ENCODE measurements at places on chromosomes 7 and 10. TPM values are rescaled to one million over a fixed set of nuclear protein-coding genes. Genes with fewer than 3 reads are reported as not detected.

TMEM130 gene
- total RNA-seq: not detected

GRCh38 chr10:1932692-1933094, 195.4 kb upstream of the ADARB2 start:
- H3K27ac ChIP-seq: no peak overlapping the region
- H3K4me3 ChIP-seq: no peak overlapping the region
- peaks cover 12% of the 10 kb centered on the region for H3K27me3 ChIP-seq
- no peaks in the 10 kb centered on the region for H3K4me1 ChIP-seq
- no peak for DNase-seq

- no peak overlapping the region for H3K4me3 ChIP-seq
- peaks cover 52% of the 10 kb centered on the region for H3K4me1 ChIP-seq
- H3K27me3 ChIP-seq: no peaks in the 10 kb centered on the region
- no peak overlapping the region for H3K27ac ChIP-seq
- no peak for DNase-seq
Observed at GRCh38 chr7:7146837-7147236, 35.5 kb upstream of the C1GALT1 start.

- no peak overlapping the region for H3K4me3 ChIP-seq
- H3K4me1 ChIP-seq: peaks cover 21% of the 10 kb centered on the region
- no peak for DNase-seq
- H3K36me3 ChIP-seq: peaks cover 1% of the 10 kb centered on the region
- no peaks in the 10 kb centered on the region for H3K27me3 ChIP-seq
- no peak overlapping the region for H3K27ac ChIP-seq
Observed at GRCh38 chr7:101934618-101935017, 117.2 kb downstream of the CUX1 start.

- H3K4me3 ChIP-seq: no peak overlapping the region
- H3K4me1 ChIP-seq: peaks cover 53% of the 10 kb centered on the region
- no peaks in the 10 kb centered on the region for H3K36me3 ChIP-seq
- no peak for DNase-seq
- no peaks in the 10 kb centered on the region for H3K27me3 ChIP-seq
- no peak overlapping the region for H3K27ac ChIP-seq
Observed at GRCh38 chr10:96906864-96907263, 74.8 kb downstream of the LCOR start.

- DNase-seq: no peak
- no peak overlapping the region for H3K27ac ChIP-seq
- H3K36me3 ChIP-seq: peaks cover 19% of the 10 kb centered on the region
Observed at GRCh38 chr7:2542011-2542915, 13.1 kb downstream of the BRAT1 start.

- no peak overlapping the region for H3K27ac ChIP-seq
- no peaks in the 10 kb centered on the region for H3K36me3 ChIP-seq
- no peak for DNase-seq
- no peak overlapping the region for H3K4me3 ChIP-seq
- H3K27me3 ChIP-seq: no peaks in the 10 kb centered on the region
- H3K4me1 ChIP-seq: peaks cover 30% of the 10 kb centered on the region
Observed at GRCh38 chr7:73844131-73844547, 1.8 kb upstream of the METTL27 start.

AOAH gene
- not detected for total RNA-seq

DNA sequence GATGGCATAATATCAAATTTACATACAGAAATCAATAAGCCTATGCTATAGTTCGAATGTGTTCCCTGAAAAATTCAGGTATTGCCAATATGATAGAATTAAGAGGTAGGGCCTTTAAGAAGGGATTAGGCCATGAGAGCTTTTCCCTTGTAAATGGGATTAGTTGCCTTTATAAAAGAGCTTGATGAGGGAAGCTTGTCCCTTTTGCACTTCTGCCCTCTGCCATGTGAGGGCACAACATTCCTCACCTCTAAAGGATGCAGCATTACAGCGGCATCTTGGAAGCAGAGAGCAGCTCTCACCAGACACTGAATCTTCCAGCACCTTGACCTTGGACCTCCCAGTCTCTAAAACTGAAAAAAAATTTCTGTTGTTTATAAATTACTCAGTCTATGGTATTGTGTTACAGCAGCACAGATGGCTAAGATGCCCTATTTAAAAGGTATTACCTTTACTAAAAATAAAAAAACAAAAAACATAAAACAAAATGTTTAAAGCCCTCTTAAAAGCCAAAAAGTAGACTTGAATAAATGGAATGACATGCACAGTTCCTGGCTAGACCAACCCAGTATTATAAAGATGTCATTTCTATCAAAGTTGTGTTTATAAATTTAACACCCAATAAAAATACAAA, 909.6 kb downstream of the REEP3 start:
- DNase-seq: peak; percentile 5
- H3K4me1 ChIP-seq: no peaks in the 10 kb centered on the region
- no peak overlapping the region for H3K27ac ChIP-seq
- H3K27me3 ChIP-seq: no peaks in the 10 kb centered on the region
- no peak overlapping the region for H3K4me3 ChIP-seq
- H3K36me3 ChIP-seq: no peaks in the 10 kb centered on the region

GRCh38 chr10:10500937-10501336, 516.7 kb upstream of the CELF2 start:
- no peaks in the 10 kb centered on the region for H3K36me3 ChIP-seq
- no peaks in the 10 kb centered on the region for H3K4me1 ChIP-seq
- no peak for DNase-seq
- no peaks in the 10 kb centered on the region for H3K27me3 ChIP-seq

PDE6C gene
- total RNA-seq: 0.64 TPM

ITGB8 gene
- total RNA-seq: not detected

TDRD1 gene
- not detected for total RNA-seq

GRCh38 chr10:114294549-114294948, 55.5 kb downstream of the VWA2 start:
- no peak overlapping the region for H3K4me3 ChIP-seq
- H3K27ac ChIP-seq: no peak overlapping the region
- no peaks in the 10 kb centered on the region for H3K27me3 ChIP-seq
- no peaks in the 10 kb centered on the region for H3K36me3 ChIP-seq
- no peak for DNase-seq

DNA sequence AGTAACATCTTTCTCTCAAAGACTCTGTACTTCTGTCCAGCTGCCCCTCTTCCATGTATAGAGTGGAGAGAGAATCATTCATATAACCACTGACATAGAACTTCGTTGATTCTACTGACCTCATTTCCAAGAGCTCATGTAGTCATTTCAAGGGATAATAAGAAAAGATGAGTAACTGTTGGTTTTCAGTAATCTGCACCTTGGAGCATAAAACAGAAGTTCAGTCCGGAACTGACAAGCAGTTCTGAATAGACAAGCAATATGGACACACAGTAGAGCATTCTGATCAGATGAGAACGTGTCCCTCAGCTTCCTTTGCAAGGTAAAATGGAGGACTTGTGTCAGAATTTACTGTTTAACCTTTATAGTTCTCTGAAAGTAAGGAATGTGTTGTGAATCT, 847.1 kb downstream of the REEP3 start:
- H3K4me1 ChIP-seq: peaks cover 38% of the 10 kb centered on the region
- H3K27ac ChIP-seq: no peak overlapping the region
- H3K4me3 ChIP-seq: no peak overlapping the region
- DNase-seq: peak; percentile 1
- H3K27me3 ChIP-seq: no peaks in the 10 kb centered on the region

SPDYE11 gene
- total RNA-seq: not detected

DNA sequence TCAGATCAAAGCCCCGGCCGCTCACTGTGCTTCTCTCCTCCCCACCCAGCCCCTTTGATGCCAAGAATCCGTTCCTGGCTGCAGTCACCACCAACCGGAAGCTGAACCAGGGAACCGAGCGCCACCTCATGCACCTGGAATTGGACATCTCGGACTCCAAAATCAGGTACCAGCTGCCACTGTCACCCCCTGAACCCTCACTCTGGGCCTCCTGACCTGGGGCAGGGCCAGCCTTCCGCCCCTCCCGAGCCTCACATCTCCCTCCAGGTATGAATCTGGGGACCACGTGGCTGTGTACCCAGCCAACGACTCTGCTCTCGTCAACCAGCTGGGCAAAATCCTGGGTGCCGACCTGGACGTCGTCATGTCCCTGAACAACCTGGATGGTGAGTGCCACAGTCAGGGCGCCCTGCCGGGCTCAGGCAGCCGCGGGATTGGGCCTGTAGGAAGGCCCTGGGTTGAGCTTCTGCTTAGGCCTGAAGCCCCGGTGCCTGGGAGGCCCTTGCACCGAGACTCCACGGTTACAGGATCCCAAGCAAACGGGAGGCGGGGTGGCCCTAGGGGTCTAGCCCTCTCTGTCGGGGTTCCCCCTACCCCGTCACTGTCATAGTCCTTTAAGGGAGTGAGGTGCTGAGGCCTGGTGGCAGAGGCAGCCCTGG, 10.8 kb downstream of the TMEM120A start:
- no peaks in the 10 kb centered on the region for H3K27me3 ChIP-seq
- no peak overlapping the region for H3K27ac ChIP-seq
- H3K4me1 ChIP-seq: no peaks in the 10 kb centered on the region
- no peak overlapping the region for H3K4me3 ChIP-seq
- DNase-seq: no peak

GRCh38 chr10:119005362-119006043, 24.0 kb upstream of the NANOS1 start:
- H3K27ac ChIP-seq: no peak overlapping the region
- no peaks in the 10 kb centered on the region for H3K36me3 ChIP-seq
- peaks cover 18% of the 10 kb centered on the region for H3K27me3 ChIP-seq
- peaks cover 27% of the 10 kb centered on the region for H3K4me1 ChIP-seq
- DNase-seq: no peak
- no peak overlapping the region for H3K4me3 ChIP-seq

LLCFC1 gene
- not detected for total RNA-seq

DNA sequence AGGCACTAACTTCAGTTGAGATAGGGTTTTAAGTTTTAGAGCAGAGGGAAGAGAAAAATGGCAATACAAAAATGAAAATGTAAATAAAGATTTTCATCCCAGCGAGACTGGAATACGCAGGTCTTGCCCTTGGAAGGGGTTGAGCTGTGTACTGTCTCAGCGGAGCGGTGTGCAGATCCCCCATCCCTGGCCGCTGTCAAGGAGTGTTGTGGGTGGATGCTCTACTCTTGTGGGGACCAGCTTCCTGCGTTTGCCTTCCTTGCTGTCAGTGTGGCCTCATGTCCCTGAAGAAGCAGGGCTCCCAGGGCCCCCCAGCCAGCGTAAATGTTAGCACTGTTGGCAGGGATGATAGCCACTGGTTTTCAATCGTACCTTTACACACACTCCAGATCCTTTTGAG, 249.7 kb upstream of the PITRM1 start:
- H3K27me3 ChIP-seq: peaks cover 43% of the 10 kb centered on the region
- DNase-seq: no peak
- no peak overlapping the region for H3K27ac ChIP-seq
- H3K36me3 ChIP-seq: no peaks in the 10 kb centered on the region
- no peak overlapping the region for H3K4me3 ChIP-seq

FFAR4 gene
- total RNA-seq: not detected

EXOC6 gene
- total RNA-seq: 48.7 TPM

GRCh38 chr10:46559231-46559671, 2.8 kb upstream of the GPRIN2 start:
- peaks cover 7% of the 10 kb centered on the region for H3K27me3 ChIP-seq
- peaks cover 14% of the 10 kb centered on the region for H3K4me1 ChIP-seq
- no peaks in the 10 kb centered on the region for H3K36me3 ChIP-seq
- no peak overlapping the region for H3K27ac ChIP-seq
- no peak overlapping the region for H3K4me3 ChIP-seq
- no peak for DNase-seq

DNA sequence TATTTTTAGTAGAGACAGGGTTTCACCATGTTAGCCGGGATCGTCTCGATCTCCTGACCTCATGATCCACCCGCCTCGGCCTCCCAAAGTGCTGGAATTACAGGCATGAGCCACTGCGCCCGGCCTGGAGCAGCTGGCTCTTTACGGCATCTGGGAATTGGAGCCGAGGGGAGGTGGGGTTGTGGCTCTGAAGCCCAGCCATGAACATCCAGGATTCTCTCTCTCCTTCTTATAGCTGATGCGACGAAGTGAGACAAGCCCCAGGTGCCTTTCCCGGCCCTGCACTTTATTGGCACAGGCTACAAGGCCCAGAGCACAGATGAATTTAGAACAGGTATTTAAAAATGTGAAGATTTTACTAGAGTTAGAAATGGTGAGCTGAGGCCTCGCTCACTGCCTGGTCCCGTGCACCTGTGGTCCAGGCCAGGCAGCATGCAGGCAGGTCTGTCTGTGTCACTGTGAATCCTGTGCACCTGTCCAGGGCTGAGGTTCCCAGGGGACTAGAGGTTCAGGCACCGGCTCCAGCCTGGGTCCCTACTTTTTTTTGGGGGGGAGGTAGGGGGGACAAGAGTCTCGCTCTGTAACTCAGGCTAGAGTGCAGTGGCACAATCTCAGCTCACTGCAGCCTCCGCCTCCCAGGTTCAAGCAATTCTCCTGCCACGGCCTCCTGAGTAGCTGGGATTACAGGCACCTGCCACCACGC, 379.7 kb upstream of the FOXK1 start:
- no peaks in the 10 kb centered on the region for H3K36me3 ChIP-seq
- H3K27me3 ChIP-seq: peaks cover 17% of the 10 kb centered on the region
- H3K4me1 ChIP-seq: no peaks in the 10 kb centered on the region
- no peak overlapping the region for H3K27ac ChIP-seq

GRCh38 chr7:2492038-2492437, 15.8 kb upstream of the GRIFIN start:
- no peak overlapping the region for H3K27ac ChIP-seq
- no peaks in the 10 kb centered on the region for H3K4me1 ChIP-seq

SORBS1 gene
- total RNA-seq: 16.8 TPM

DNA sequence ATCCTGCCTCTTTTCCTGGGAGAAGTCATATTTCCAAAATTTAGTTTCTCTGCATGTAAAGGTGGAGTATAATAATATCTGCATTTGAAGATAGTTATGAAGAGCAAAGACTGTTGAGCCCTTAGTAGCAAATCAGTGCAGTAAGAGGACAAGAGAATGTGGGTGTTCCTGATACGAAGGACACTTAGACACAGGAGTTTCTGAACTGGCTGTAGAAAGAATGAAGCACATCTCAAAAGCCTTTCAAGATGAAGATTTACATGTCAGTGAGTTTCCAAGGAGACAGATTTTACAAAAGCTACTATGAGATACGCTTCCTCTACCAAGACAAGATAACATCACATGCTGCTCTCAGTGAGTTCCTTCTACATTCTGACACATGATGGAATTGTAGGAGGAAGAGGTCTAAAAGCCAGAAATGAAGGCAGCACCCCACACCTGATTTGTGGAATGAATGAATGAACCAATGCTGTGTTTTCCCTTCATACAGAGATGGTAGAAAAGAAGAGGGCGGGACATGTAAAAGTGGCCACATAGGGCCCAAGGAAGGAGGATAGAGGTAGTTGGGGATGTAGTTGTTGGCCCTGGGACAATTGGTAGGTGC, 173.6 kb upstream of the PDE1C start:
- DNase-seq: no peak
- H3K27me3 ChIP-seq: no peaks in the 10 kb centered on the region
- H3K4me3 ChIP-seq: no peak overlapping the region
- no peaks in the 10 kb centered on the region for H3K4me1 ChIP-seq
- no peak overlapping the region for H3K27ac ChIP-seq

DNA sequence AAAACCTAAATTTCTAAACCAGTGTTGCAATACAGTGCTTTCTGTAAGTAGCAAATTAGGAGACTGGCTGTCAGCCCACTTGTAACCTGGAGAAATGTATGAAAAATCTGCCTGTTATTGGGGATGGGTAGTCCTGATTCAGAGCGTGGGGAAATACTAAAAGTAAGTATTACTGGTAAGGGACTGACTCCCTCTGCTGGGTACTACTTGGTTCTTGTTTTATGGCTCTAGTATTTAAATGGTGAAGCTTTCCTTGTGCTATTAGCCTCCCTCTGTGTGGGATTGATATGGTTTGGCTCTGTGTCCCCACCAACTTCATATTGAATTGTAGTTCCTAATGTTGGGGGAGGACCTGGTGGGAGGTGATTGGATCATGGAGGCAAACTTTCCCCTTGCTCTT, 886.1 kb downstream of the SORCS1 start:
- no peaks in the 10 kb centered on the region for H3K36me3 ChIP-seq
- no peaks in the 10 kb centered on the region for H3K27me3 ChIP-seq
- DNase-seq: no peak
- H3K27ac ChIP-seq: no peak overlapping the region

UCN3 gene
- not detected for total RNA-seq

All from HepG2 (cell line).